Stimulated activated CD8-positive, alpha-beta memory T cell treated with anti-CD3 and anti-CD28 coated beads, Interleukin-12 subunit alpha, Interleukin-12 subunit beta, amount 100 ng/mL, for 4 hours (primary cell): ENCODE measurements at places on chromosomes 6 and 20.

DNA sequence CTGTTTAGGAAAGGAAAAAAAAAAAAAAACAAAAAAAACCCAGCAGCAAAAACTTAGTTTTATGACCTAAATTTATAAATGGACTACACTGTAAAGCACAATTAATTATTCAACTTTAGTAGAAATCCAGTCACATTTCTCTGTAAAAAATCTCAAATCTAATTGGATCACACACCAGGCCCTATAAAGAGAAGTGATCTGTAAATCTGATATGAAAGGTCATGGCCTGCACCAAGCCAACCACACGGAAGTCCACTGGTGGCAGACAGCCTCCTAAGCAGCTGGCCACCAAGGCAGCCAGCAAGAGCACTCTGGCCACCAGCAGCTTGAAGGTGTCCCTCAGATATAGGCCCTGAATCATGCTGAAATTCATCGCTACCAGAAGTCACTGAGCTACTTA, 131.6 kb downstream of the HFE start:
- no peak for DNase-seq

DNA sequence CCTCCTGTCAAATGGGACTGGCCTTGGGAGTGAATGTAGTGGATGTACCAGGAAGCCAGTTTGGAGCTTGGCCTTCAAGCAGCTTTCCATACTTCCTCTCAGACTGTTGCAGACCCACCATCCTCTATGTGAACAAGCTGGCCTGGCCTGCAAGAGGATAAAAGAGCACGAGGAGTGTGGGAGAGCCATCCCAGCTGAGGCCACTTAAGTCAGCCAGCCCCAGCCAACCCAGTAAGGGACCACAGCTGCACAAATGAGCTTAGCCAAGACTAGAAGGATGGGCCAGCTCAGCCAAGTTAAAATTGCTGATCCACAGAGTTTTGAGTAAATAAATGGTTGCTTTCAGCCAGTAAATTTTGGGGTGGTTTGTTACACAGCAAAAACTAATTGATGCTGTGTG, 156.9 kb upstream of the SOX4 start:
- DNase-seq: no peak

DNA sequence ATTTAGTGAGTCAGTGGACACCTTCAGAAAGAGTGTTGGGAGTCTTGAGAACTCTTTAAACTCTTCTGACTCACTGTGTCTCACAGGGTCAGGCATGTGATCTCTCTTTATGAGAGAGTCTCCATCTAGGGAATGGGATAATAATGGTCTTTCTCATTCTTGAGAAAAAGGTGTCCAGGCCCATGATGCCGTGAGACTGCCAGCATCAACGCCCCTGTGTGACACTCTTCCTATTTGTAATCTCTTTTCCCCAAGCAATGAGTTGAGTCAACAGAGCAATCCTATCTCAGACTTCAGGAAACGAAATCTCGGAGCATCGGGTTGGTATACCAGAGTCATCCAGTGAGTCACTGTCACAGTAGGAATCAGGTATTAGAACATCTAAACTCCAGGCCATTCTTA, 82.3 kb upstream of the BMP2 start:
- DNase-seq: no peak

- no peak for DNase-seq
These were observed 49.1 kb upstream of the UBR2 start for GRCh38 chr6:42514745-42515144.

DNA sequence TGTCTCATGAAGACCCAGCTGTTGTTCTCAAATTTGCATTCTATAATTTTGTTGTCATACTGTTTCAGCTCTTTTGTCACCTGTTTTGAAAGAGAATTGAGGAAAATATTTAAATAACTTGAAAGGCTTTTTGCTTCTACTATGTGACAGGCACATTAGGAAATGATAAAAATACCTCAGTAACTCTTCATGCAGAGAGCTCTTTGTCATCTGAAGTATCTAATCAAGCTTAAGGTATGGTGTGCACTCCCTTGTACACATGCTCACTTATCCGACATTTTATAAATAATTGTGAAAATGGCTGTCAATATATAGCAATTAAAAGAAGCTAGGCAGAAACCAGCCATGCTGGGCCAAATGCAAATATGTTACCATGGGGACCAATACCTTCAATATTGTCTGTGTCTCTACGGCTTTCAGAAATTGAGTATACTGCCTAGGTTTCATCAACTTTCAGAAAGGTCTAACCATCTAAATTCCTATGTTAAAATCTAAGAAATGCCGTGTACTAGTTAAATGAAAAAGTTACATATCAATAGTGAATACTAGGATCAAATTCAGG, 349.0 kb downstream of the RNGTT start:
- no peak for DNase-seq

DNA sequence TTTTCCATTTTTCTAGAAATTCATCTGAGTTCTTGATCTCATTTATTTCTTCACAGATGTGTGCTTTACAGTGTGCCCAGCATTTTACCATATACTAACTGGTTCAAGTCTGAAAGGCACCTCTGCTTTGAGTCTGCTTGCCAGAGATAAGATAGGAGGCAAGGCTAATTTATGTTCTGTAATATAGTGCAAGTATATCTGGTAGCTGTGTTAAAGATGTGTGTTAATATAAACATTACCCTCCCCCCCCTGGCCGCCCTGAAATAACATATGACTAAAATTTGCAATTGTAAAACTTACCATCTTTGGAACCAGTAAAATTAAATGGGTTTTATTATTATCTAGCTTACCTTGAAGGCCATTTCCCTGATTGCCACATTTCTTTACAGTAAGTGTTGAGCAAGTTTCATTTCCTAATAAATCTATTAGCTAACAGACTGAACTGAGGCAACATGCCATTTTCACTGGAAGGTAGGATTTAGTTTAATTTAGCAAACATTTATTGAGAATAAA, 2.7 kb downstream of the FBXO9 start:
- no peak for DNase-seq

DNA sequence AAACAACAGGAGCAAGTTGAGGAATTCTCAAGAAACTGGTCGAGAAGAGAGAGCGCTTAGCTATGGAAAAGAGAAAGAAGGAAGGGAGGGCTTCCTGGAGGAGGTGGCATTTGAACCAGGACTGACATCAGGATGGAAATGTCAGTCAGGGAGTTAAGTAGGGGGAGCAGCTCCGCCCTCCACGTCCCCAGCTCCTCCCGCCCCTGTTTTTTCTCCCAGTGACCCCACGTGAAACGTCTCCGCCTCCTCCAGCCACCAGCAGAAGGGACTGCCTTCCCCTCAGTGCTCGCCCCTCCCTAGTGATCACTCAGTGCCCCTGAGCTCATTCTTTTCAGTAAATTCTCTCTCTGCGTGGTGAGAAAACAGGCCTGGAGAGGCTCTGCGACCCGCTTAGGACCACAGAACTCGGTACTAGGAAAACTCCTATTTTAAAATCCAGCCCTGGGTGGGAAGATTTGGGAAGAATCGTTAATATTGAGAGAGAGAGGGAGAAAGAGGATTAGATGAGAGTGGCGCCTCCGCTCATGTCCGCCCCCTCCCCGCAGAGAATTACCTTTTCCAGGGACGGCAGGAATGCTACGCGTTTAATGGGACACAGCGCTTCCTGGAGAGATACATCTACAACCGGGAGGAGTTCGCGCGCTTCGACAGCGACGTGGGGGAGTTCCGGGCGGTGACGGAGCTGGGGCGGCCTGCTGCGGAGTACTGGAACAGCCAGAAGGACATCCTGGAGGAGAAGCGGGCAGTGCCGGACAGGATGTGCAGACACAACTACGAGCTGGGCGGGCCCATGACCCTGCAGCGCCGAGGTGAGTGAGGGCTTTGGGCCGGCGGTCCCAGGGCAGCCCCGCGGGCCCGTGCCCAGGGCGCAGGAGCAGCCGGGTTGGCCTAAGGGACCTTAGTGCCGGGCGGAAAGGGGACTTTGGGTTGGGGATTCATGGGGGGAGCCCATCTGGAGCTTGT, 4.6 kb downstream of the HLA-DPB1 start:
- no peak for DNase-seq

GRCh38 chr20:60171738-60172137, 213.5 kb downstream of the CDH26 start:
- no peak for DNase-seq

DNA sequence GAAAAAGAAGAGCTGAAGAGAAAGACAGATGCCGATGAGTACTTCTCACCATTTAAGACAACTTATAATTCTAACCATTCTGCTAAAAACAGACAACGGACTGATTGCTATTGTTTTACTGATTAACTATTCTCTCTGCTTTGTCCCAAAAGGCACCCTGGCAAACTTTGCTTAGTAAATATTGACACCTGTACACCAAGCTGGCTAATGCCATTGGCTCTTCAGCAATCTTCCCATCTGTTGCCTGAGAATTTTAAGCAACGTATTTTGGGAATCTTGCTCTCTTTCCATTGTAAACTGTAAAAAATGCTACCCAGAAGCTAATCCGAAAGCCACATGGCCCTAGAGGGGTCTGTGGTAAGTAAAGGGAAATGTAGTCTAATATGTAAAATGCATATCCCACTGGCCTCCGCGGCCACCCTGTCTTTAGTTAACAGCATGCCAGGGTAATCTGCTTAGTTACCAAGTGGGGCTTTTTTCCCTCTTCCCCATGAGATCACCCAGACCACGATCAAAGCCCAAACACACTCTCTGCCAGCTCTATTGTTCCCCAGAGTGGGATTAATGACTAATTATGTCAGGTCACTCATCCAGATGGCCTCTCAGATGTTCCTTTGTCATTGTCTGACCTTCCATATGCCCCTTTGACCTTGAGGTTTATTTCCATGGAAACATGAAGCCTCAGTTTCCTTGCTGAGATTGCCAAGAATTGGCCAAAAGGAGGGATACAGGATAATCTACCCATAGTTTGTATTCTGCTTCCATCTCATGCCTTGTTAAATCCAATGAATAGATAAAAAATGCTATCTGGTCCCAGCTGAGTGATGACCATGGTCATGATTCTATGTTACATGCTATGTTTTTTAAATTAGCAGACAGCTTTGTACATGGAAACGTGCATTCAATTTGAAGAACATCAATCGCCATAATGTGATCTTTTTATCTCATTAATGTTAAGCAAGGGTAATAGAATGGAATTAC, 216.4 kb upstream of the MCHR2 start:
- DNase-seq: no peak

DNA sequence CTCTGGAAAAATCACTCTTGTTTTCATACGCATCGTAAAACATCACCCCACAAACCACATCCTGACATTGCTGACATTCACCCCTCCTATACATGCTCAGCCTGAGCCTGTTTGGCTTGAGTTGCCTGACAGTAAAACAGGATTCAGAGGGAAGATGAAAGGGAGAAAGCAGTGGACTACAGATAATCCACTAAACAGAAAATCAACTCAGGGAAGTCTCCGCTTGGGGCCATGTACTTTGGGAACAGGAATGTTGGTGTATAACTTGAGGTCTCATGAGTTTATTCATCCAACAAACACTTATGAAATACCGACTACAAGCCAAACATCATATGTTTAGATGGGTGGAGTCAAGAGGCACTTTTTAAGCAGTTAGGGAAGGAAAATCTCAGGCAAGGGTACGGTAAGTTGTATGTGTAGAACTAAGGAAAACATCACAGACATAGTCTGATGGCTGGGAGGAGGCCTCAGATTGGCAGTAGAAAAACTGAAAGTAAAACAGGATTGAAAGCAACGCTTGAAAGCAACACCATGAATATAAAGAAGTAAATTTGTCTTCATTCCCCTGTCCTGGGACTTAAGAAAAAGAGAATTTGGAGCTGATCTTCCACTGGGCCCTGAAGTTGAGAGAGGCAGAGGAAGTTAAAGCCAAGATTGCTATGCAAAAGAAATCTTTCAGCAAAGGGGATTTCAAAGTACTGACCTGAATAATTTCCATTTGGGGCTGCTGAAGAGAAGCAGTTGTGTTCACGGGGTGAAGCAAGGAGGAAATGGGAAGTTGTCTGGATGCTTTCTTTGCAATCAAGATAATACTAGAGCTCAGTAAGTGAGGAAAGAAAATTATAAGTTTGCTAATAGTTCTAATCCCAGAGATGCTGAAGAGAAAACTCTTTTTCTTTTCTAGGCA, 28.8 kb downstream of the PDE7B start:
- DNase-seq: peak; percentile 19

DNA sequence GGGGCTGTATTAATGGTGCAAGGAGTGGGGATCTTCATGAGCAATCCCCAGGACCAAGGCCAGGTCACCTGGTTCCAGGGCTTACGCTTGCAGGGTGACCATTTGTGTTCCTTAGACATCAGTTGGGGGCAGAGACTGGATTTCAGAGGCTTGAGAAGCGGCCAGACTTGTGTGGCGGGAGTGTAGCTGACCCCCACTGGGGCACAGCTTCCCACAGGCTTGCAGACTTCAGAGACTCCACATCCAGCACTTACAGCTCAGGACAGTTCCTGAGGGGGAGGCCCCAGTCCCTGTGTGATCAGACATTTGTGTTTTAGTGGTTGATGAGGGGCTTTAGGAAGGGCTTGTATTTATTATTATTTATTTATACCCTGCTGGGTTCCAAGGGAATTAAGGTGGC, 15.3 kb downstream of the TJAP1 start:
- DNase-seq: no peak

- no peak for DNase-seq
These were observed 124.0 kb upstream of the SLC2A12 start for GRCh38 chr6:134176264-134176975.

GRCh38 chr20:19926591-19926990, 90.6 kb upstream of the NAA20 start:
- no peak for DNase-seq

GRCh38 chr6:132020138-132020581, 69.0 kb upstream of the CCN2 start:
- DNase-seq: no peak

- DNase-seq: no peak
These were observed 74.9 kb downstream of the MAP3K4 start for GRCh38 chr6:161066511-161066910.

DNA sequence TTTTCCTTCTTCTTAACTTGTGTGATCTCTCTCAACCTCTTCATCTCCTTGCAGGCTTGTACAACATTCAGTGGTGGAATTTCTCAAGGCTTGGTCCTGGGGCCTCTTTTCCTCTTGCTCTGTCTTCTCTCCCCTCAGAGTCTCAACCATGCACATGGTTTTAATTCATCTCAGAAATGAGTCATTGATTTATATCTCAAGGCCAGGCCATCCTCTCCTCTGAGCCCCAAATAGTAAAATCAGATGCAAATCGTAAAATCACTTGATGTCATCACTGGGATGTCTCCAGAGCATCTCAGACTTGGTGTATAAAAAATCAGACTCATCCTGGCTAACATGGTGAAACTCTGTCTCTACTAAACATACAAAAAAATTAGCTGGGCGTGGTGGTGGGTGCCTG, 85.0 kb downstream of the FNDC1 start:
- DNase-seq: no peak

GRCh38 chr6:42394881-42395620, 56.7 kb downstream of the TRERF1 start:
- no peak for DNase-seq

DNA sequence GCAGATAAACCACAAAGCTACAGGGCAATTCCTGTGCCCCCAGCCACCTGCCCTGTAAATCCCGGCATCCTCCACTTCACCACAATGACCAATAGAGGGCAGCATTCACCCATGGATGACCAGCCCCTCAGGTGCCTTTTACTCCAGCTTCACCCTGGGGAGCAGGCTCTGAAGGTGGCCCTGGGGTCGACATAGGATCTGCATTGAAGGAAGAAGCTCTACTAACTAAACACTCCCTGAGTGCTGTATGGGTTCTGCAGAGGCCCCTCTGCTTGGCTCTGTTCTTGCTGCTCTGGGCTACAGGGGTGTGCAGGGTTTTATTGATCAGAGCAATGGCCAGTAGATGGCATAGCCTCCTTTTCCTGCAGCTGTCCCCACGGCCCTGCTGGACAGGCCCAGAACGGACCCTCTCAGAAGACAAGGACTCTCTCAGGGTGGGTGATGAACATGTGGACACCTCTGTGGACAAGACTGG, 20.3 kb downstream of the CST4 start:
- no peak for DNase-seq
